NCI-H1694 (cell line): ENCODE measurements at places on chromosomes 3 and 15.

DNA sequence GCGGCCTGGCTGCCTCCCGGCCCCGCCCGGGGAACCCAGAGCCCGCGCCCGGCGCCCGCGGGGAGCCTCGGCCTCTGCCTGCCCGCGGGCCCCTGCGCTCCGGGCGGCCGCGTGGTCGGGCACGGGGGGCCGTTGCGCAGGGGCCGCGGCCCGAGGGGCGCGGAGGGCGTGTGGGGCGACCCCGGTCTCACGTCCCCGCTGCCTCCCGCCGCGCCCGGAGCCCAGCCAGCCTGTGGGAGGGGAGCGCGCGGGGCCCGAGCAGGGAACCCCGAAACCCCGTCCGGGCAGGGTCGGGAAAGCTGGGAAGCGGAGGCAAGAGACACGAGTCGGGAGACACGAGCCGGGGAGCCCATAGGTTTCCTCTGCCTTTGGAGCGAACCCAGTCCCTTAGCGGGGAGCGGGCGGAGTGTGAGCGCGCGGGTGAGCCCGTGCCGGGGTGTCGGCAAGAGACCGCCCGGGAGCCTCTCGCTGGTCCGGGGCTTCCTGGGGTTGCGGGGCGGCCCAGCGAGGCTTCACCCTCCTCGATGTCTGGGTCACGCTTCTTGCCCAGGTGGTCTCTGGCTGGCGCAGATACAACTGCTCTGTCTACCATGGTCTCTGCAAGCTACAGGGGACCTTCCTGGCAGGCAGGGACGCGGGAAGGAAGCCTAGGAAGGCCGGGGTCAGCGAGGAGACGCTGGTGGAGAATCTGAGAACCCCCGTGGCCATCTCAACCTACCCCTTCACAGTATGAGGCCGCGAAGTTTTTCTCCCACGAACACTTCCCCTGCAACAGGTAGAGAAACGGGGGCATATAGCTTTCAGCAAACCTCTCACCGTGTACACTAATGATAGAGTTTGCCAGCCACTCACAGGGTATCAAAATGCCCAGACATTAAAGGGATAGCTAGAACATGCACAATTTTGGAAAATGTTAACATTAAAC, 586 bp downstream of the LRRK1 start:
- no peak for DNase-seq

DNA sequence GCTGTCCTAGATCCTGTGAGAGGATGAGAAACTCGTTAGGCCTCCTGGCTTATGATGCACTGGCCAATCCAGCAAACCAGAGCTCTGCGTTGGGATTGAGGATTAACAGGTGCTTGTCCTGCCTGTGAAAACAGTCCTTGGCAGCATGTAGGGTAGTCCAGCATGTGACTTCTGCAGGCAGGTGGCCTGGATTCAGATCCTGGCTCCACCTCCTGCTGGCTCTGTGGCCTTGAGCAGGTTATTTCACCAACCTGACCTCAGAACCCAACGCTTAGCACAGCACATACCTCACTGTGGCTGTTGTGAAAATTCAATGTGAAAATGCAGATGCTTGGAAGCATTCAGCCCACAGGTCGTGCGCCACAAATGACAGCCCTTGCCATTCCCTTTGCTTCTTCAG, 33.6 kb downstream of the PLA2G4D start:
- no peak for DNase-seq

GRCh38 chr15:90201130-90201943, at the start of gene SEMA4B:
SEMA4B (plus strand) TSS chr15:90201330; CDS start chr15:90201579, 249 bp downstream.
- DNase-seq: no peak

- DNase-seq: no peak
Measured at GRCh38 chr15:57565311-57565710, 26.4 kb upstream of the MYZAP start.

- peak; percentile 64 for DNase-seq
Measured at GRCh38 chr3:108489776-108490175, 20.6 kb downstream of the MYH15 start.

- no peak for DNase-seq
Measured at GRCh38 chr3:35487376-35487775, 151.9 kb upstream of the ARPP21 start.

DNA sequence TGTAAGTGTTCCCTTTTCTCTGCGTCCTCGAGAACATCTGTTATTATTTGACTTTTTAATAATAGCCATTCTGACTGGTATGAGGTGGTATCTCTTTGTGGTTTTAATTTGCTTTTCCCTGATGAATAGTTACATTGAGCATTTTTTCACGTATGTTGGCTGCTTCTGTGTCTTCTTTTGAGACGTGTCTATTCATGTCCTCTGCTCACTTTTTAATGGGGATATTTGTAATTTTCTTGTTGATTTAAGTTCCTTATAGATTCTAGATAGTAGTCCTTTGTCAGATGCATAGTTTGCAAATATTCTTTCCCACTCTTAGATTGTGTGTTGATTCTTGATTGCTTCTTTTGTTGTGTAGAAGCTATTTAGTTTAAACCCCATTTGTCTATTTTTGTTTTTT, 179.2 kb downstream of the DOCK3 start:
- DNase-seq: no peak

GRCh38 chr3:179045719-179046402, 25.7 kb downstream of the ZMAT3 start:
- DNase-seq: no peak

DNA sequence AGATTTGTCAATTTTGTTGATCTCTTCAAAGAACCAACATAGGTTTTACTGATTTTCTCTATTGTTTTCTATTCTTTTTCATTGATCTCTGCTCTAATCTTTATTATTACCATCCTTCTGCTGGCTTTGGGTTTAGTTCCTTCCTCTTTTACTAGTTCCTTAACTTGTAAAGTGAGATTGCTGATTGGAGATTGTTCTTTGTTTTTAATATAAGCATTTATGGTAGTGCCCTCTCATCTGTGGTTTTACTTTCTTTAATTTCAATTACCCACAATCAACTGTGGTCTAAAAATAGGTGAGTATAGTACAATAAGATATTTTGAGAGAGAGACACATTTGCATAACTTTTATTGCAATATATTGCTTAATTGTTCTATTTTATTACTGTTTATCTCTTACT, 13.2 kb upstream of the CLRN1 start:
- no peak for DNase-seq

DNA sequence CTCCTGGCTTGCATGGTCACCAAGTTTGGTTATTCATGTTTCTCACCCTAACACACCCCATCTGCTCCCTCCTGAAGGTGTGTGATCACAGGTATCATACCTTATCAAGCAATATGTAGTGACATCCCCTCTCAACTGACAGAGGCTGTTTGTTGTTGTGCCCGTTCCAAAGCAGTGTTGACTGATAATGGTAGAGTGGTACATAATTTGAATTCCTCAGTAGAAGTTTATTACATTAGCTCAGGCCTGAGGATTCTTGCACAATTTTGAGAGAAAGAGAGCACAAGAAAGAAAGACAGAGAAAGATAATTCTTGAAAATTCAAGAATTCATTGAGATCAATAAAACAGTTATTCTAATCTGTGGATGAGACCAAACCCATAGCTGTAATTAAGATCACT, 69.1 kb upstream of the SATB1 start:
- no peak for DNase-seq

DNA sequence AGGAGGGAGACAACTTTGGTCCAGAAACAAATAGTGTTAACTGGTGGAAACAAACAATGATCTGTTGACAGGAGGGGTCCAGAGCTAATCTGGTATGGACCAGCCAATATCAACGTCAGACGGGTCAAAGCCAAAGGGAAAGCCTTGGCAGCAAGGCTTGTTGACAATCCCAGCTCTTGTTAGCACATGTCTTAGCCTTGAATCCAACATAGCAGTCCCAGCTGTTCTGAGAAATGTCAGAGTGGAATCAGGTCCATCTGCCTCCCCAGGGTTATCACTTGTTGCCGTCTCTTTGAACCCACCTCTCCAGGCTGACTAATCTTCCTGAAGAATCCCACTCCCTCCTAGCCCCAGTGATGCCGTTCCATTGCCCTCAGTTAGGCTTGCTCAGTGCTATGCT, 404.6 kb upstream of the MCTP2 start:
- no peak for DNase-seq

DNA sequence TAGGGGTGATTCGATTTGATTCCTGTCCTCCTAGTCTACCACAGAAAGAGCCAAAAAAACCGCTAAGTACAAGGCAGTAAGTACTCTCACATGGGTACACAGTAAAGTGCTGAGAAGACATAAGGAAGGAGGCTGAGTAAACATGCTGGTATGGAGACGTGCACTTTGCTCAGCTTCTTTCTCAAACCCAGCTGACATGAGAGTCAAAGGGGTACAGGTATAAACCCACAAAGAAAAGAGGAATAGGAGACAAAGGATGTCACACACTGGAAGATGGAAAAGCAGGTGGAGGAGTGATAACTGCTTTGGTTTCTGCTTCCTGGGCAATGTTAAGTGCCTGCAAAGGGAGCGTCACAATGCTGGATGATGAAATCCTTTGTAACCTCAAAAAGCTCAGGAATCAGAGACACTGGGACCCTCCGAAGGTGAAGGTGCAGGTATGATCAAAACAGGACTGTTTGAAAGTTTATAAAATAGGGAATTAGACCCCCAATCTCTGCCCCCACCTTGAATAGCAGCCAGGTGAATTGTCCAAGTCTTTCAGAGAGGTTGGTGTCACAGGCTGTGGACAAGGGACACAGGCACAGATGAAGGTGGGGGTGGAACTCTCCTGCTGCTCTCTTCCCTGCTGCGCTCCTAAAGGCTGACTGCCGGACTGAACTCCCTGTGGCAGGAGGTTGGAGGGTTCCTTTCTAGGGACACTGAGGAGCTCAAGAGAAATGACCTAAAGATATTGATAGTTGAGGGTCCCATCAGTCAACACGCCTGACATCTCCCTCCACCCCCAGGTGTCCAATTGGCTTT, 101.8 kb downstream of the RAB11A start:
- no peak for DNase-seq

DNA sequence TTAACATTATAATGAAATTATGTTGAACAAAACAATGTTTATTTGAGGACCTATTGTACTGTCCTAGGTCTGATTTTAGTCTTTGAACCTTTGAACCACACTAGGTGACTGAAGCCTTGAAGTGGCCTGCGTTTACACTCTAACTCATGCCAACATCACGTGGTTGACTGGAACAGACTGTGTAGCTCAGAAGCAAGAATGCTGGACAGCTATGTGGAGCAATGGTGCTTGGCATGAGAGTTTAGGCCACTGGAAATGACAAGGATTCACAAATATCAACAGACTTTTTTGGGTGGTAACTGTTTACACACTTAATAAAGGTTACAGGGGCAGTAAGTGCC, 391.5 kb downstream of the RAP2B start:
- DNase-seq: no peak
